ENCODE measurements at places on chromosomes 7 and 10. TPM values are rescaled to one million over a fixed set of nuclear protein-coding genes. Genes with fewer than 3 reads are reported as not detected.

DNA sequence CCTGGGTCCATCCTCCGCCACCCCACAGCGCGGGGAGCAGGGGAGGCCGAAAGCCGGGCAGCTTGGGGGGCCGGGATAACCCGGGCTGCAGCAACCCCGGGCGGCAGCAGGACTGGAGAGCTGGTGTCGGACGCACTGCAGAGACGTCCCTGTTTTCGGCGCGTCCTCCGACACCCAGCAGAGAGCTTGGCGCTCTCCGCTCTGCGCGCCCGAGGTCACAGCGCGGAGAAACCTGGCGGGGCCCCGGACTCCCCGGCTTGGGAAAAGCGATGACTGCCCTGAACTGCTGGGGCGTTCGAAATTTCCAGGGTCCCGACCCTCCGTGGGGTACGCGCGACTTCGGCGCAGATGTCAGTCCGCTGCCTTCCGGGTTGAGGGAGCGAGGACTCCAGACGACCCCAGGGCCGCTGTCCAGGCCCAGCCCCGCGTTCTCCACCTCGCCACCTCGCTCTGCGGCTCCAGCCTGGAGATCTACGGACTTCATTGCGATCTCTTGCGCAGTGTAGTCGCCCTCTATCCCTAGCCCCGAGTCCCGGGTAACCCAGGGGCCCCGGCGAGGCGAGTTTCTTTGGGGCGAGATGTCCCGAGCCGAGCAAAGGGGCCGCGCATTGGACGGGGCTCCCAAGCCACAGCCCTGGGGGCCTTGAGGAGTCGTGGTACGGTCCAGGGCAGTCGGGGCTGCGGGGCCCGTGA is 617 bp upstream of the FOXI2 start:
- no peak for DNase-seq

- peak; percentile 85 for DNase-seq
Observed at GRCh38 chr10:3805201-3805790, 20.3 kb upstream of the KLF6 start.

DNA sequence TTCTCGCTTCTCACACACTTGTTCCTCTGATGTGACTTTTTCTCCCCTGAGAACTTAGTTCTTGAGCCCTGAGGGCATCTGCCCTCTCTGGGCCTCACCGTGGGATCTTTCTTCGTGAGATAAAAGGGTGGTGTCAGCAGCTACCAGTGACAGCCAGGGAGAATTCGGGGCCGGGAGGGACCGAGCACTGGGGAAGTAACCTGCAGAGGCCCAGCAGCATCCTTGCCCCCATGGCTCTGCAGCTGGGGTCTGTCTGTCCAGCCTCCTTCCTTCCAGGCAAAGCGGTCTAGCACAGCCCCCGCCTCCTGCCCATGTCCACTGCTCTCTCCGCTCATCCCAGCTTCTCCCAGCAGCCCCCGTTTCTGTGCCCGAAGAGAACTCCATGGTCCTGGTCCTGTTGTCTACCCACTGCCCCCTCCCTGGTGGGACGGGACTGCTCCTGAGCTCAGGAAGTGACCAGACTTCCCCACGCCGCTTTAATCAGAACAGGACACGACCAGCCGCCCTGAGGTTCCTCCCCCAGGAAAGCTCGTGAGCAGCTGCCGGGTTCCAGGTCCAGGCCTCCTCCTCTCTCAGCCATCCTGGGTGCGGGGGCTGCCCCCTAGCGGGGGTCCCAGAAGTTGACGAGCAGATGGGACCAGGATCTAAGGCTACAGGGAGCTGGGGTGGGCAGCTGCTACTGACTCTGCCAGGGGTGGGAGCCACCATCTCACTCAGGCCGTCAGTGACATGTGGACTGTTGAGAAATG is 187.5 kb downstream of the WDR37 start:
- DNase-seq: no peak

GRCh38 chr10:10270126-10271050 is 747.3 kb upstream of the CELF2 start:
- DNase-seq: no peak

Gene GIMAP4
- 335 TPM for total RNA-seq
